Fibroblast of upper back skin (primary cell): ENCODE measurements at places on chromosomes 6 and 20.

- no peak for DNase-seq
These were observed 712.1 kb downstream of the TBC1D32 start for GRCh38 chr6:120622127-120622631.

DNA sequence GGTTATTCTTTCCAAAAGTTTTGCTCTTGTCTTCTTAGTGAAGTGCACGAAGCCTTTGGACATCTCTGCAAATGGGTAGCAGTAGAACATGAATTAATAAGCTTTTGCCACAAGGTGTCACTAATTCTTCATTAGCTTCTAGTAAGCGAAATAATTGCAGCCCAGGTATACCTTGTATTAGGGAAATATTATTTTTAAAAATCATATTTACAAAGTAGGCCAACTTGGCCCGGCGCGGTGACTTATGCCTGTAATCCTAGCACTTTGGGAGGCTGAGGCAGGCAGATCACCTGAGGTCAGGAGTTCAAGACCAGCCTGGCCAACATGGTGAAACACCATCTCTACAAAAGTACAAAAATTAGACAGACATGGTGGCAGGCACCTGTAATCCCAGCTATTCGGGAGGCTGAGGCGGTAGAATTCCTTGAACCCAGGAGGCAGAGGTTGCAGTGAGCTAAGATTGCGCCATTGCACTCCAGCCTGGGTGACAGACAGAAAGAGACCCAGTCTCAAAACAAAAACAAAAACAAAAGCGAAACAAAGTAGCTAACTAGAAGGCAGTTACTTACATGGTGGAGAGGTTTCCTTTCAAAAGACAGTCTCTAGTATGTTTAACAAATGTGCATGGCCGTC, 8.8 kb upstream of the RSPH3 start:
- peak; percentile 28 for DNase-seq

DNA sequence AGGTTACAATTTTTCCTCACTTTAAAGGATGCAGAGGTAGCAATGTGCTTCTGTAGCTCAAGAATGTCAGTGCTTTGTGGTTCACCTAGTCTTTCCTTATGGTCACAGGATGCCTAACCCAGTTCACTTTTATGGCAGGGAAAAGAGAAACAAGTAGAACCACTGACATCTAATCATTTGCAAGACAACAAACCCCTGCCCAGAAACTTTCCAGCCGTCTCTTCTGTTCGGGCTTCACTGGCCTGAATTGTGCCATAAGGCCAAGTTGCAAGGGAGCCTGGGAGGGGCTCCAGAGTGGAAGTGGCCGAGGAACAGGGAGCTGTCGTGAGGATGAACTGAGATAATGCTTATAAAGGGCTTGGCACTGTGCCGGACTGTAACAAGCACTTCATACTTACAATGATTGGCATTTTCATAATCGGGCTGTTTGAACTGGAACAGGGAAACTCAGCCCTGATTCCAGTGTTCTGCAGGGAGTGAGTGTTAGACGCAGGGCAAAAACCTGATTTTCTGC, 212.6 kb downstream of the BCAS1 start:
- DNase-seq = no peak

DNA sequence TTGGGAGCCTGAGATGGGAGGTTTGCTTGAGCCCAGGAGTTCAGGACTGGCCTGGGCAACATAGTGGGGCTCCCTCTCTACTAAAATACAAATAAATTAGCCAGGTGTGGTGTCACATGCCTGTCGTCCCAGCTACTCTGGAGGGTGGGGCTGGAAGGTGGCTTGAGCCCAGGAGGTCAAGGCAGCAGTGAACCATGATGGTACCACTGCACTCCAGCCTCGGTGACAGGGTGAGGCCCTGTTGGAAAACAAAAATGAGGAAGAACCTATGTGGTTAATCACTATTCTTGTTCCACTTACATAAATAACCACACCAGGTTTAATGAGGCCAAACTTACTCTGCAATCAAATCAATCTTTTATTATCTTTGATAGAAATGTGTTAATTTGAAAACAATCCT, 5.4 kb downstream of the PPDPF start:
- DNase-seq = no peak

- no peak for DNase-seq
These were observed 569.9 kb downstream of the CDH26 start for GRCh38 chr20:60528141-60528540.

DNA sequence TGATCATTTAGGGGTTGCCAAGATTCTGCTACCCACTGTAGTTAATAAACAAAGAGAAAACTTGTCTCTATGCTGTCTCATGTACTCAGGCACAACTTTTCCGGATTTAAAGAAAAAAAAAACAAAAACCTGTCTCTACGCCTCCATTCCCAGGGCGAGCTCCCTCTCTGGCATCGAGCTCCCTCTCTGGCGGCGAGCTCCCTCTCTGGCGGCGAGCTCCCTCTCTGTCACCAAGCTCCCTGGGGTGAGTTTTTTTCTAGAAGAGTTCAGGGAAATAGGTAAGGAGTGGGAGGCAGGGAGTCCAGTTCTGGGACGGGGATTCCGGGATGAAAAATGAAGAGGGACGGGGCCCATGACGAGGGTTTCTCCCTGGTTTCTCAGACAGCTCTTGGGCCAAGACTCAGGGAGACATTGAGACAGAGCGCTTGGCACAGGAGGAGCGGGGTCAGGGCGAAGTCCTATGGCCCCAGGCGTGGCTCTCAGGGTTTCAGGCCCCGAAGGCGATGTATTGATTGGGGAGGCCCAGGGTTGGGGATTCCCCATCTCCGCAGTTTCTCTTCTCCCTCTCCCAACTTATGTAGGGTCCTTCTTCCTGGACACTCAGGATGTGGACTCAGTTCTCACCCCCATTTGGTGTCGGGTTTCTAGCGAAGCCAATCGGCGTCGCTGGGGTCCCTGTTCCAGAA, 16.5 kb upstream of the HLA-A start:
- DNase-seq = no peak

GRCh38 chr20:62049342-62050165, 16.1 kb downstream of the TAF4 start:
- DNase-seq = no peak

DNA sequence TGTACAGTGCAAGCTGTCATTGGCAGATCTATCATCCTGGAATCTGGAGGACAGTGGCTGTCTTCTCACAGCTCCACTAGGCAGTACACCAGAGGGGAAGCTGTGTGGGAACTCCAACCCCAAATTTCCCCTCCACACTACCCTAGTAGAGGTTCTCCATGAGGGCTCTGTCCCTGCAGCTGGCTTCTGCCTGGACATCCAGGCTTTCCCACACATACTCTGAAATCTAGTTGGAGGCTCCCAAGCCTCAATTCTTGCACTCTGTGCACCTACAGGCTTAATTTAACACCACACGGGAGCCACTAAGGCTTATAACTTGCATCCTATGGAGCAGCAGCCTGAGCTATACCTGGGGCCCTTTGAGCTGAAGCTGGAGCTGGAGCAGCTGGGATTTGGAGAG, 43.0 kb upstream of the TRIM39 start:
- DNase-seq = no peak

DNA sequence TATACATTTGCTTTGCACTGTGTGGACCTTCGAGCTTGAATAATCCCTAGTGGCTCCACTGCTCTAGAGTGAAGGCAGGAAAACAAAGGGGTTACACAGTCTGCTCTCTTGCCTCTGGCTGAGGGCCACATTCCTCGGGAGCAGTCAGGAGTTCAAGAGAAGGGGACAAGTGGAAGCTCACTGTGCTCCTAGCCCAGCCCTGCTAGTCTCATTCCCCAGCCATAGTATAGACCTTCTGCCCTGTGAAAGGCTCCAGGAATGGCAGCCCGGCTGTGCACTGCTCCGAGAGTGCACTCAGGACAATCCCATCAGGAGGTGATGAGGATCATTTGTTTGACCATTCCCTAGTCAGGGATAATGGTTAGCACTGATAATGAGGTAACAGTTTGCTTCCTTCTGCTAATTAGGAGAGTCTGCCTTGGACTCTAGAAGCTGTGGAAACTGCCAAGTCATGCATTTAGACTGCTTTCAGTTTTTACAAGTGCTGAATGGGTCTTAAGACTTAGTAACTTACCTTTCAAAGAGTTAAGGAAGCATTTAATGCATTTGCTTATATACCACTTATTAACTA, 8.5 kb downstream of the IYD start:
- DNase-seq = no peak

GRCh38 chr20:57031867-57032355, 234.5 kb downstream of the BMP7 start:
- DNase-seq = no peak

DNA sequence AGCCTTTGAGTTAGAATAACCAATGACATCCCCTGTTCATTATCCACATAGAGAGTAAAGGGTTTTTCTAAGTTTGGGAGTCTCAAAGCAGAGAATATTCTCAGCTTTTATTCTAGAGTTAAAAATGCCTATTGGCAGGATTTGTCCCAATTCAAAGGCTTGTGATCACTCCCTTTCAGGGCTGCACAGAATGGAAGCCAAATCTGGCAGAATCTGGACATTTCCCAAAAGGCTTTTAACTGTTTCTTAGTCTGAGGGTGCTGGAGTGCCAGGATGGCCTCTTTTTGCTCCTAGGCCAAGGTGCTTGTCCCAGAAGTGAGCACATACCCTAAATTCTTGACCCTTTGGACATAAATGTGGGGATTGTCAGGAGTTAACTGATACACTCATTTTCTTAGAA, 556.6 kb downstream of the DOK5 start:
- no peak for DNase-seq

- DNase-seq = no peak
These were observed 309.1 kb downstream of the SOX4 start for GRCh38 chr6:21902628-21903169.

GRCh38 chr6:126955621-126956020, 162.8 kb upstream of the RSPO3 start:
- DNase-seq = no peak

- DNase-seq = no peak
These were observed 12.0 kb downstream of the SPINT3 start for GRCh38 chr20:45503403-45503802.

GRCh38 chr6:36716476-36717093, 19.0 kb downstream of the RAB44 start:
- DNase-seq = no peak

DNA sequence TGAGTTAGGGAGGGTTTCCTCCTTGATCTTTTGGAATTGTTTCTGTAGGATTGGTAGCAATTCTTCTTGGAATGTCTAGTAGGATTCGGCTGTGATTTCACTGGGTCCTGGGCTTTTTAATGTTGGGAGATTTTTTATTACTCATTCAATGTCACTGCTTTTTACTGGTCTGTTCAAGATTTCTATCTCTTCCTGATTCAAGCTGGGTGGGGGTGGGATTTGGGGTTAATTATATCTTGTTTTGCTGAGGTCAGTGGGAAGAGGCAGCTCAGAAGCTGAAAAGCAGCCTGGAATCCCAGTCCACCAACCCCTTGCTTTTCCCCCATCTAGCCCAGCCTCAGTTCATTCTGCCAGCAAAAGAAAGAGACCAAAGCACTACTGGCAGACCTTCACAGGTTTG, 39.6 kb downstream of the SUMO4 start:
- DNase-seq = no peak
